ENCODE measurements at places on chromosomes 3 and 15.
A peak's percentile ranks its signal among the peaks of the same experiment; 100 is the strongest.

DNA sequence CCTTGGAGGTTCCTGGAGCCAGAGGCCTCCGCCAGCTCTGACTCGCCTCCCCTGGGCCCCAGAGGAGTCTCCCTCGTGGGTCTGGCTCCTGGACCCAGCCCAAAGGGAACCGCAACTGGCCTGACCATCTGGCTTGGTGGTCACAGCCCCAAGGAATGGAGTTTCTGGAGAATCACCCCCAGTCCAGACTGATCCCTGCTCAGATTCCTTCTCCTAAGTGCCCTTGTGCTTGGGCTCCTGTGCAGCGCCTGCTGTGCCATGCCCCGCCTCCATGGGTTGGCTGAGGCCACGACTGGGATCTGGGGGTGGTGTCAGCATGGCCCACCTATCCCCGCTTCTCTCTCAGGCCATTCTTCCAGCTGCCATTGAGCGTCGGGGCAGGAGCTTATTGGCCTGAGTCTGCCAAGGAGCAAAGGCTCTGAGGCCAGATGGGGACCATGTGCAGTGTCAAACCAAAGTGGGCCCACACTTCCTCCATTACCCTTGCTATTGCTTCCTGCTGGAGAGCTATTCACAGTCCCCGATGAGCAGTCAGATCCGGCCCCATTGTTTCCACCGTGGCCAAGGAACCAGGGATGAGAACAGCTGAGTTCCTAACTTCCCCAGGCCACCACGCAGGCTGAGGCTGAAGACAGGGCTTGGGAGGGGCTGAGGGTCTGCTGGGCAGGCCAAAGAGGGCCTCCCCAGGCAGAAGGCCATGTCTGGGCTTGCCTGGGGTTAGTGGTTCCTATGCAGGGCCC lies 19.0 kb downstream of the CSPG4 start:
- no peak for ATAC-seq

DNA sequence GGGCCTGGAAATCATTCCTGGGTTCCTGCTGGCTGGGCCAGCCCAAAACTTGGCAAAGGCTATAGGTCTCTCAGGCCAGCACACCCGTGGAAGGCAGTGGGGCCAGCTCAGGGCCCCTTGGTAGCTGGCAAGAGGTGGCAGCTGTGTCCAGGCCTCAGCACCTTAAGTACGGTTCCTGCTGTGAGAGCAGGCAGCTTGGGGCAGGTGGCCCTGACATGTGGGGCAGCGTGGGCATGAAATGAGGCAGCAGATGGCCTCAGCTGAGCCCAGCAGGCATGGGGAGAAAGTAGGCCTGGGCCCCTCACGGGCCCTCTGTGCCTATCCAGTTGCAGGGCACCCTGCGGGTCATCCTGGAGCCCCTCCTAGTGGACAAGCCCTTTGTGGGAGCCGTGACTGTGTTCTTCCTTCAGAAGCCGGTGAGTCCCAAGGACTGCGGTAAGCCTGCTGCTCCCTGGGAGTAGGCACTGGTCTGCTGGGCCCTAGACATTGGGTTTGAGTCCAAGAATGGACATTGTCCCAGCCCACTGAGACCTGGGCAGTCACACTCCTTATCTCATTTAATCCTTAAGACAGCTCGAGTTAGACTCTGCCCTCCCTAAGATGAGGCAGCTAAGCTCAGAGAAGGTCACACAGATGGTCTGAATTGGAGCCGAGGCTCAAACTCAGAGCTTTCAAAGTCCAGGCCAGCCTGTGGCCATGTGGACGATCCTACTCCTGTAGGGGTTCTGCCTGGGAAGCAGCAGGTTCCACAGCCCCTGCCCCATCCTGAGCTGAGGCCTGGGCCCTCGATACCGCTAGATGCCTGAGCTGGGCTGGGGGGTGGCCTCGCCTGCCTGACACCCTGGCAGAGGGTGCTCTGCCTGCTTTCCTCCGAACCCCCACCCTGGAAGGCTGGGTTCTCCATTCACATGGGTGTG lies 25.5 kb downstream of the ESYT3 start:
- ATAC-seq: no peak

DNA sequence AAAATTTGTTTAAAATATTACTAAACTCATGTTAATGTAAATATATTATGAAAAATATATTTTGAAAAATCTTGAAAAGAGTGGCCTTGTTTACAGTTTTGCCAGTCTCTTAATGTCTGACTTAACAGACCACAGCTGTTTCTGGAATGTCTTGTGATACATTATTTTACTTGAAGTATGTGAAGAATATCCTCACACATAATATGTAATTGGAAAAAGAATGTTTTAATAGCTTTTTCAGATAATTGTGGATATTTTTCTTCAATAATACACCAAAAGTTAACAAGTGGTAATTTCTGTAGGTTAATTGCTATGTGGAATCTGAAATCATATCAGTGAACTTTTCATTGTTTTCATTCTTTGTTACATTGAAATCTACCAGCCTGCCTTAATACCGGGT lies 101.3 kb downstream of the UBE2E2 start:
- ATAC-seq: no peak

DNA sequence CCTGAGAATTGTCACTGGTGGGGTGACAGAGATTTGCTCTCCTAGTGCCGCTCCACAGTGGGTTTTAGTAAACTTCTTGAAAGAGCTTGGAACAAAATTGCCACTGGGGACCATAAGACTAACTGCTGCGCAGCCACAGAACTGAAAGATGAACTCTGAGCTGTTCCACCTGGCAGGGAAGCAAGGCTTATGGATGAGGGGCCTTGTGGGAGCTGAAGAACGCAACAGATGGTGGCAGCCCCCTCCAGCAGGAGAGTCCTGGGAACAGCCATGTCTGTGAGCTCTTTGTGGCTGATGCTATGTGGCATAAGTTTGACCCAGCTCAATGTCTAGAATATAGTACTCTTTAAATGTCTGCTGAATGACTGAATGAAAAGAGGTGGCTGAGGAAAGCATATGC lies 66.8 kb upstream of the C2CD4B start:
- no peak for ATAC-seq

DNA sequence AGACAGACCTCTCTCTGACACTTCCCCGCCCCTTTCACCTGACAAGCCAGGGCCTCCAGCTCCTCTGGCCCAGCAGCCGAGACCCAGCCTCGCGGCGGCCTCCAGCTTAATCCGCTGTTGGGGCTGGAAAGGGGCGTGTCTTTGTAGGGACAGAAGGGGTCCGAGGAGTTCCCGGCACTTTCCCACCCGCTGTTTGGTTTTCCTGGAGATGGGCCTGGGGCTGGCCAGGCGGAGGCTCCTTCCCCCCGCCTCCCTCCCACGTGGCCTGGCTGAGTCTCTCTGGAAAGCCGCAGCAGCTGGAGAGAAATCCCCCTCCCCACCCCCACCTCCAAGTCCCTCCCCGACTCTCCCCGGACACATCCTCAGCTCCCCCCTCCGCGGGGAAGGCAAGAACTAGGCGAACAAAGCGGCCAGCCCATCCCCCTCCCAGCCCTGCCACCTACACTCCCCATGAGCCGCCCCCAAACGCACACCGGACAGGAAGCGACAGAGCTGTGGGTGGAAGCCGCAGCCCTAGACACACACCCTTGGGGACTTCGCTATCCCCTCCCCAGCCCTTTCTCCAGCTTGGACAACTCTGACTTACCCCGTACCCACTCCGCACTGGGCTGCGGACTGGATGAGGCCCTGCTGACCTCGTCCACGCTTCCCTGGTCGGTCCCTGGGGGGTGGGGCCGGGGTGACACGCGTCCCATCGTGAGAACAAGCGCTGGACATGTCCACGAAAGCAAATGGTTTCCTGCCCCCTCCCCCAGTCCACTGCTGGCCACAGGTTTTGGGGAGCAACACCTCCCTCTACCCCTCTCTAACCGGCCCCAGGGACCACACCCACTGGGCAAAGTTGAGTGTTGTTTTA lies 1.2 kb downstream of the IGDCC4 start:
- ATAC-seq: peak; percentile 13
